CMK (cell line): ENCODE measurements at places on chromosomes 12 and 14.

DNA sequence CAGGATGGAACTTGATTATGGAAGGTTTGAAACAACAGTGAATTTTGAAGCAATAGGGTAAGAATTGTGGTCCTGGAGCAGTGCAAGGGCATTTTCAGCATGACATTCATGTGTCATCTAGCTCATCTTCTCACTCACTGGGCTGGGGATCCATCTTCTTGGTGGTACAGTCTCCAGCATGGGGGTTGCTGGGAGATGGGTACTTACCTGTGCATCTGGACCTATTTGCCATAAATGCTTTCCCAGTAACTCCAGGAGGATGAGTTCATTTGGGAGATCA lies 7.2 kb downstream of the HSP90AA1 start:
- no peak for DNase-seq

GRCh38 chr12:1839956-1840951 lies 19.9 kb downstream of the LRTM2 start:
- no peak for DNase-seq

GRCh38 chr12:99847936-99848335 lies 136.8 kb downstream of the ANKS1B start:
- no peak for DNase-seq

- DNase-seq: peak; percentile 1
These were observed 1124.7 kb downstream of the FLRT2 start for GRCh38 chr14:86654558-86655184.

GRCh38 chr12:103841690-103842584 lies 903 bp upstream of the NT5DC3 start:
- DNase-seq: no peak

DNA sequence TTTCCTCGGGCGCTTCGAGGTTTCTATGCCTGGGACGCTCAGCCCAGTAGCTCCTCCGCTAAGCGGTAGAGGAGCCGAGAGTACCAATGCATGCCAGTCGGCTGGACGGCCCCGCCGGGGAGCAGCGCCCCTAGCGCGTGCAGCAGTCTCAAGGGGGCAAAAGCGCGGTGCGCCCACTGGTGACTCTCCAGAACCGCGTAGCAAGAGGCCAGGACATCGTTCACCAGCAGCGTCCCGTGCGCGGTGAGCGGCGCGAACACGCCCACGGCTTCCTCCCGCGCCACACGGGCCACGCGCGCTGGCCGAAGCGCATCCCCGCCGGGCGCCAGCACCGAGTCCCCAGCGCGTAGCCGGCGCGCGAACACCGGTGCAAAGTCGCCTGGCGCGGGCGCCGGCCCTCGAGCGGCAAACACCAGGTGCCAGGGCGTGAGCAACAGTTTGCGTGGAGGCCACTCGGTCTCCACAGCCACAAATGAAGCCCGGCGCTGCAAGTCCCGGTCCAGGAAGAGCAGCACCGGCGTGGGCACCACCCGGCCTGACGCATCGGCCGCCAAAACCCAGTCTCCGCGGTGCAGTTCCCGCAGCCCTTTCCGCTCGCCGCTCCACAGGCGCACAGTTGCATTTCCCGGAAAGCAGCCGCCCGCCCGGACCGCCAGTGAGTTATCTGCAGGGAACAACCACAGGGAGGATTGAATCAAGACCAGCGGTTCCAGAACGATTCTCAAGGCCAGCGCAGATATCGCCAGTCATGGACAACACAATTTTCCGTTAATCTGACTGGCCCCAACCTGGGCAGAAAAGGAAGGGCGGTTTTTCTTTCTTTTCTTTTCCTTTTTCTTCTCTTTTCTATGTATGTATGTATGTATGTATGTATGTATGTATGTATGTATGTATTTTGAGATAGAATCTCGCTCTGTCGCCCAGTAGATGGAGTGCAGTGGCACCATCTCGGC lies 4.5 kb downstream of the DHH start:
- no peak for DNase-seq

DNA sequence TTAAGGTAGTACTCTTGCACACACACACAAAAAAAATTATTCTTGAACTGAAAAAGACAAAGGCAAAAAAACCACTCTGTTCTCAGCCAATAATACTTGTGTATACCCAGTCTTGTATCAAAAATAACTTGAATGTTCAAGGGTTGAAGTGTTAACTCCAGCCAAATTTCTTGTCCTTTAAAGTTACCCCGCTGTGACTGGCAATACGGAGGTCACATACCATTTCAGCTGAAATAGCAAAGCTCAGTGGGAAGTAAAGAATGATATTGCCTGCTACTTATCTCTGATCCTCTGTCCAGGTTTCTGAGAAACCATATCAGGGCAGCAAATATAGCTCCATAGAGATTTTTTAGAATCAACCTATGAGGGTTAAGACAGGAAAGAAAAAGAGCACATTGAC lies 167.4 kb downstream of the C12orf50 start:
- no peak for DNase-seq

DNA sequence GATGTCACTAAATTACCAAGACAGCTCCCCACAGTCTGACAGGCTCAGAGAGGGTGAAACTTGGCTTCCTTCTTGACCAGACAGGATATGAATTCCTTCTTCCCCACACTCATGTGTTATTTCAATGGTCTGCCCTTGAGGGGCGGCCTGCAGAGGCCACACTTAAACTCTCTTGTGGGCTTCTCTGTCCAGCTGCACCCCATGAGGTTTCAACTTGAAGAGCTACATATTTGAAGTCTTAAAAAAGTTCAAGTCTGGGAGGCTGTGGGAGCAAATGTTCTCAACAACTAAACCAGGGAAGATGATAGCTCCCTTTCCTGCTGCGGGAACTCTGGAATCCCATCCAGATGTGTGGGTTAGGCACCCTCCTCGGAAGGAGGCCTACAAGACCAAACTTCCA lies 98.3 kb downstream of the TTC7B start:
- DNase-seq: no peak

DNA sequence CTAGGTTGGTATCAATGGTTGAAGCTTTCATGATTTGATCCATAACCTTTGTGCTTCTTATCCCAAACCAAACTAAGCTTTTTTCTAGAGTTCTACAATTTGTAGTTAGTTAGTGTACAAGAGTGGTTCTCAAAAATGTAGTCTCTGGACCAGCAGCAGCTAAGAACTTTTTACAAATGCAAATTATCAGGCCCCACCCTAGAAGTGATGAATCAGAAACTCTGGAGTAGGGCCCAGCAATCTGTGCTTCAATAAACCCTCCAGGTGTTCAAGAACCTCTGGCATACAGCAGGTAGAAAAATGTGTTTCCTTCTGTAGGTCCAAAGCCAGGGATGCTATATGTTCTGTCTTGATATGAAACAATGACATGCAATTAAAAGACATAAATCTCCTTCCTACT lies 26.1 kb upstream of the ACTR6 start:
- DNase-seq: no peak

DNA sequence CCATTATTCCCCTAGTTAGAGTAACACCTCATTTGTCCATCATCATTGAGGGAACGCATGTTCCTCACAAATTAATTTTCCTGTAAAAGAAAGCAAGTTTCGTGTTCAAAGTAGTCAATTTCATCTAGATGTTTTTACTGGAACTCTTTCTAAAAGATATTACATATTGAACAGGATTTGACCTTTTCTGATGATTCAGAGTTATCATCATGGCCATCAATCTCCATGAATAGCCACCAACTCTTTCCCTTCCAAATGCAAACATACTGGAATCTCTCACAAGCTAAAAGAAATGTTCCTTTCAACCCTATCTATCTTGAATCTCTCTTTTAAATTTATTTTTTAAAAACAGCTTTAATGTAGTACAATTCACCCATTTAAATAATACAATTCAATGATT lies 263.1 kb upstream of the FAR2 start:
- DNase-seq: no peak

DNA sequence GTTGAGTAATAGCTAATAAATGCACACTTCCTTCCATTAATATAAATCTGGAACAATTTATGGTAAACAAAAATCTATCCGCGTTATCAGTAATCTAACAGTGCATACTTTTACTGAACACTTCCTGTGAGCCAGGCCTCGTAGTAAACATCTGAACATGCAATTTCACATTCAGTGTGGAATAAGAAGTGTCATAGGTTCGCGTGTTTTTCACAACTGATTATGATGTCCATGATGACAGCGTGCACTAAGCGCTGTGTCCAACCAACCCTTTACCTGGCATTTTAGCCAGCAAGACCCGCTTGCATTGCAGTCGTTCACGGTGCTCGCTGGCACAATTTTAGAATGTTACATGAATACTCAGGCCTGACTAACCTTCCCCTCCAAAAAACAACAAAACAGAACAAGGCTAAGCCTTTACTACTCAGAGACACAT lies 2.1 kb downstream of the PNMA1 start:
- no peak for DNase-seq

GRCh38 chr12:23555180-23555824 lies 394.2 kb downstream of the SOX5 start:
- no peak for DNase-seq
